ENCODE measurements at places on chromosomes 2 and 18. TPM values are rescaled to one million over a fixed set of nuclear protein-coding genes. Genes with fewer than 3 reads are reported as not detected.

- DNase-seq: no peak
Measured at GRCh38 chr2:42770288-42771131, 6.6 kb upstream of the OXER1 start.

DNA sequence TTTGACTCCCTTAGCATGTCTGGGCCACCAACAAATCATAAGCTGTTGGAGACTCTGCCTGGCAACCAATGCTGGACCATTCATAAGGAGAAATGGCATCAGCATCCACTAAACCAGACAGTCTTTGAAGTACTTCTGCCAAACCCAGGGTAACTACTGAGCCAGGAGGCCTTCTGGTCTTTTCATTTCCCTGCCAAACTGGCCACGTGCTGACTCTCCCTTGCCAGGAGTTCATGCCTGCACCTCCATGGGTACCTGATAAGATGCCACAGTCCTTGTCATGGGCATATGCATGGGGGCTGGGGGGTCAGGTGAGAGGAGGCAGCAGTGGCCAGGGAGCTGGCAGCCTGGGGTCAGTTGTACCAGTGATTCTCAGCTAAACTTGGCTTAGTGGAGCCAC is 34.2 kb upstream of the DAPL1 start:
- no peak for DNase-seq

GRCh38 chr2:207157162-207157481 is 8.6 kb downstream of the KLF7 start:
- no peak for DNase-seq

DNA sequence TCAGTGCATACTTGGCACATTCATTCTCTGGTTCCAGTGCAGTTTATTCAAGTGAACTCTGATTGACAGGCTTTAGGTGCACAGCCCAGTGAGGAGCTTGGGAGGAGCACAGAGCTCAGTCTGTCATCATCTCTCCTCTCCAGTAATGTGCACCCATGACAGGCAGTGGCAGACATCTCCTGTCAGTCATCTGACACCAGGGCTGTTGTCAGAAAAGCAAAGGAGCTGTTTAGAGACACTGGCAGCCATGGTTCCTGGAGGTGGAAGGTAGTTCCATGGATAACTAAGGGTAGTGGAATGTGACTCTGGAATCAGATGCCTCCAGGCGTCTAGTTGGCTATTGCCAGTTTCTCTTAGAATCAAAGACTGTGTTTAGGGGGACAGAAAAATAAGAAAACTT is 308.8 kb downstream of the DCDC2C start:
- no peak for DNase-seq

LRP2 gene
- total RNA-seq: 43.1 TPM

STAM2 gene
- 37.7 TPM for total RNA-seq

TBR1 gene
- total RNA-seq: 116 TPM

NLRC4 gene
- 0.88 TPM for total RNA-seq

PRSS56 gene
- total RNA-seq: 0.64 TPM
